ENCODE measurements at places on chromosomes 1 and 21. TPM values are rescaled to one million over a fixed set of nuclear protein-coding genes. Genes with fewer than 3 reads are reported as not detected.

DNA sequence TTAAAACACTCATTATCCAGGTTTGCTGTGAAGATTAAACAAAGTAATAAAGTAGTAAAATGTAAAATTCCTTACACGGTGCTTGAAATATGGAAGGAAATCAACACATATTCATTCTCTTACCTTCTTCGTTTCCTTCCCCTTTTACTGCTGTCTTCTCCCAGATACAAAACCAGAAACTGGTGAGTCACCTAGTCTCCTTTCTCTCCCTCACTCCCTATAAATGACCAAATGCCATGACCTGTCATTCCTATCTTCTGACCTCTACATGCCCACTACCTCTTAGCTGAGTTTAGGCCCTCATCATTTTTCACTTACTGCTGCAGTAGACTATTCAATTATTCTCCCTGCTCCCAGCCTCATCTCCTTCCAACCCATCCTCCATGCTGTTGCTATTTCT is 4.3 kb upstream of the NR1I3 start:
- DNase-seq, result no peak

- DNase-seq, result no peak
Measured at GRCh38 chr1:6185635-6186382, 5.7 kb upstream of the CHD5 start.

DNA sequence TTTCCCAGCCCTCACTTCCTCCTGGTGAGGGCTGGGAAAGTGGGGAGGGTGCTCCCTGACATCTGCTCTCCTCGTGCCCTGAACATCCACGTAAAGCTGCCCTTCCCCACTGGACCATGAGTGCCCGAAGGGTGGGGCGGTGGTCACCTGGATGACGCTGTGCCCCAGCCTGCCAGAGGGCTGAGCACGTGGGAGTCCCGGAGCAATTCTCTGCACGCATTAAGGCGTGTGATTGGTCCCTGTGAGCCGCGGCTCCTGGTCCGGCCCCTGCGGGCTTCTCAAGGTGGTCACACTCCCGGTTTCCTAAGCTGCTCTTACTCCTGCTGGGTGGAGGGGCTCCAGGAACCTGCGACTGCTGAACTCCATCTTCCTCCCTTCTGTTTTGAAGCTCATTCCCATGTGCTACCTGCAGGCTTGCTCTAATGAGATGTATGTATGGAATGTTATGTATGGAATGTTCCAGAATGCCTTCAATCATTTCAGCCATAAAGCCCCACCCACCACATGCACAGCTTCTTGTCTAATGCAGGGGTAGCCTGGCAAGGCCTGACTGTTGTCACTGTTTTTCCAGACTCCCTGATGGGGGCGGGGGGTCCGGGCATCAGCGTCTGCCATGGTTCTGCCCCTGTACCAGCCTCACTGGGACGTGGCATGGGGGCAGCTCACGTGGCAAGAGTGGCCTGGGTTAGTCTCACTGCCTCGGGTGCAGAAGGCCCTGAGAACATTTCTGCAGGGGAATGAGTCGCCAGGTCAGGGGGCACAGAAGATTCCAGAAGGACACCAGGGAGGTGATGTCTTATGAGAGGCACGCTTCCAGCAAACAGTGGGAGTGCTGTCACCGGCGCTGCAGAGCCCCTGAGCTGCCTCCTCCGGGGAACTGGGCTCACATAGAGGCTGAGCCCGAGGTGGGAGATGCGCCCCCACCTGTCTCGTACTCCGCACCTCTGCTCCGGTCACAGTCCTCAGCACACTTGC is 19.4 kb downstream of the KRTAP10-1 start:
- DNase-seq, result no peak

DNA sequence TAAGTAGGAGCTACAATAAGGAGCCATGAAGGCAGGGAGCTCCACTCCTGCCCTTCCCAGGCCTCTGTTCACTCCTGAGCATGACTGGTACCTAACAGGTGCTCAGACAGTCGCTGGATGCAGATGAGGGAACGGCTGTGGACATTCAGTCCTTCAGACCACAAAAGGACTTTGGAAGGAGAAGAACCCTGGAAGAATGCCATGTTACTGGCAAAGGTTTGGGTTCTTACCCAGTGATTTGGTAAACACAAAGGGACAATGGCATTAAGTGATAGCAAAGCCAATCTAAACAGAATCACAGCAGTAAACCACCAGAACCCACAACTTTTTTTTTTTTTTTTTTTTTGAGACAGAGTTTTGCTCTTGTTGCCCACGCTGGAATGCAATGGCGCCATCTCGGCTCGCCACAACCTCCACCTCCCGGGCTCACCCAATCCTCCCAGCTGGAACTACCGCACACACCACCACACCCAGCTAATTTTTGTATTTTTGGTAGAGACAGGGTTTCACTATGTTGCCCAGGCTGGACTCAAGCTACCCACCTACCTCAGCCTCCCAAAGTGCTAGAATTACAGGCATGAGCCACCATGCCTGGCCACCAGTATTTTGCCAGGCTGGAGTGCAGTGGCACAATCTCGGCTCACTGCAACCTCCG is 7.5 kb upstream of the CBR3 start:
- no peak for DNase-seq

DNA sequence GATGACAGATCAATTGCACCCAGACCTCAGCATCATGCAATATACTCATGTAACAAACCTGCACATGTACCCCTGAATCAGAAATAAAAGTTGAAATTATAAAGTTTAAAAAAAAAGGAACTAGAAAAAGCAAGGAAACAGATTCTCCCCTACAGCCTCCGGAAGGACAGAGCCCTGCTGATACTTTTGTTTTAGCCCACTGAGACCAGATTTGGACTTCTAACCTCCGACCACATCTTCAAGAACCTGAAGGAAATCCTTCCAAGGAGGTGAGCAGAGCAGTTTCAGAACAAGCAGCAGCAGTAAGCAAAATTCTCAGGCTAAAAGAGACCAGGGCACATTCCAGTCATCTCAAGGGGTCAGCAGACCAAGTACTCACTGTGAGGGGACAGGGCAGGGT is 54.5 kb downstream of the TM2D1 start:
- DNase-seq, result no peak

DNA sequence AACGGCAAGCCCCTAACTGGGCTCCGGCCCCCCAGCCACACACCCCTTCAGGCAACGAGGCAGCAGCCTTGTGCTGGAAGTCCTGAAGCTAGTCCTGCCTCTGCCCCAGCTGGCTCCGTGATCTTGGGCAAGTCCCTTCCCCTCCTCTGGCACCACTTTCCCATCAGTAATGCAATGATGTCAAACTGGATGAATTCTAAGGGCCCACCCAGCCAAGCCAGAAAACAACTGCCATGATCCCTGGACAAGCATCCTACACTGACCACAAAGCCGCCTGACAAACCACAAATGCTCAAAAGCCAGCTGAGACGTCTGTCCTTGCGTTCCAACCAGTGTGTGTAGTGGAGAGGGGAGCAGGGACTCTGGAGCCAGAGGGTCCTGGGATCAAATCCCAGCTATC is 26.8 kb downstream of the IFFO2 start:
- no peak for DNase-seq

GRCh38 chr1:246001142-246001836 is 505.8 kb downstream of the SMYD3 start:
- no peak for DNase-seq

DNA sequence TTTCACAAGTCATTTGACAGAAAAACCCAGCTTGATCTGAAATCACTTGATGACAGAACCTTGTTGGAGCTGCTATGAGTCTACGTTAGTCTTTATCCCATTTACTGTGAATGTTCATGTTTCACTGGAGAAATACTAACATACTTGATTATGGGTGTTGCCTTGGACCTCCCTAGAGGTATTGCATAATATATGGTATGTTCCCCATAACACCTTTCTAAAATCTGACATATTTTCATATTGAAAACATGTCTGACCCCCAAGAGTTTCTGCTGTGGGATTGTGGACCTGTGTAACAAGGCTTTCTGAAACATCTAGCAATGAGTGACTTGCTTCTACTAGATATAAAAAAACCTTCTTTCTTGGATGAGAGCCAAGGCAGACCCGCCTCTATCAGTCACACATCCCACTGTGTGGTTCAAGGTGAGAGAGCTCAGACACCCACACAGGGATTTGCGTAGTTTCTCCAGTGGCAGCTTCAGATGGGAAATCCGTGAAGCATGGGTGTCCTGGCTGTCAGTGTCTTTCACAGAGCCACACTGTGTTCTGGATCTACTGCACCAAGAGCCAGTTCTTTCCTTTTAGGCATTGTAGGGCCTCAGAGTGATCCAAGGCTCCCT is 4.6 kb downstream of the NENF start:
- DNase-seq, result no peak

DNA sequence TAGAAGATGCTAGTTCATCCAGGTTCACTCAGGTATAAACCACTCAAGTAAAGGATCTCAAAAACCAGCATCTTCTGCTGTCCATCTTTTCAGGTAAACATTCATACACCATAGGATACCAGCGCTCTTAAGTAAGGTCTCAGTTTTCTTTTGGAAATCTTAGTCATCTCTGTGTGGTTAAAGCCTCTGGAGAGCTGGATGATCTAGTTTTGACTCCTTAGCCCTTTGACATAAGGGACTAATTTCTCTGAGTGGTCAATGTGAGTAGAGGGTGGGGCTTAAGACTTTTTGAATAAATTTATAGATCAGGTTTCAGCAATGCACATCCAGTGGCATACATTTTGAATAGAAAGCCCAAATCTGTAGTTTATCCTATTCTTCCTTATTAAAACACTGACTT is 92.3 kb downstream of the CTH start:
- DNase-seq, result no peak

DNA sequence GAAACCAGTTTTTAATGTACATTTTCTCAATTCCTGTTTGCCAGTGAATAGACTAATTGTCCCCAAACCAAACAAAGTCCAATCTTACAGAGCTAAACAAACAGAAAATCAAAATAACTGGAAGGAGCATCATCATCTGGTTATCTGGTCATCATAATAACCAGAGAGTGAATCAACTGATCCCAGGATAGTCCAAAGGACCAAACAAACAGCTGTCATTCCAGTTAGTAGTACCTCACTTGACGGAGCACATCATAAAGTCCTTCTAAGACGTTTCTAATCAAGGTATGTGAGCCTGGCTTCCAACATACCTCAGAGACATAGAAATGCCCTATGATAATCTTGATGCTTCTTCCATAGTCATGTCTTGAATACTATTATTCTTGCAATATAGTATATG is 240.5 kb downstream of the LTN1 start:
- no peak for DNase-seq

- DNase-seq, result no peak
Measured at GRCh38 chr1:156527584-156527983, 27.0 kb upstream of the MEF2D start.

DNA sequence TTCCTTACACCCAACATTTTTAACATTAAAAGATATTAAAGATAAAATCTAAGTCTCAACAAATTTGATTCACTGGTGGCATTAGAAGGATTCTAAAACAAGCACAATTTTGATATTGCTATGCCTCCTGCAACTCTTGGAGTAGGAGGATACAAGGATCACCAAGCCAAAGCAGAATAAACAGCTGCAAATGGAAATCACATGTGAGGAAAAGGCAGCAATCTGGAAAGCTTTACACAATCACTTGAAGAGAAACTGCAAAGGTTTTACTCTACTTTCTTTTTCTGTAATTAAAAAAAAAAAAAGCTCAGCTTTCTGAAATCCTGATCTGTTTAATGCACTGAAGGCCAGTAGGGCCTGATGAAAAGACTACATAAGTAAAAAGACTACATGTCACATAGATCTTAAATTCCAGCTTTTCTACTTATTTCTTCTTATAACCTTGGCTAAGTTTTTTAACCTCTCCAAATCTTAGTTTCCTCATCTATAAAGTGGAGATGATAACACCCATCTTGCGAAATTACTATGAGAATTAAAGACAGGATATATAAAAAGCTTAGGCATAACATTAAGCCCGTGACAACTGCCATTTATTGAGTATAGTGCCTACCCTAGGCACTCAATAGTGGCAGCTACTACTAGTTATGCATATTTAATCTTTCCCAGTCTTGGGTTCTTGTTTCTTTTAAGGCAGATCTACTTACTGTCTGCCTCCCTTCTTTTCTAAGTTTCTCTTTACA is 73.5 kb downstream of the EPS15 start:
- DNase-seq, result no peak

DNA sequence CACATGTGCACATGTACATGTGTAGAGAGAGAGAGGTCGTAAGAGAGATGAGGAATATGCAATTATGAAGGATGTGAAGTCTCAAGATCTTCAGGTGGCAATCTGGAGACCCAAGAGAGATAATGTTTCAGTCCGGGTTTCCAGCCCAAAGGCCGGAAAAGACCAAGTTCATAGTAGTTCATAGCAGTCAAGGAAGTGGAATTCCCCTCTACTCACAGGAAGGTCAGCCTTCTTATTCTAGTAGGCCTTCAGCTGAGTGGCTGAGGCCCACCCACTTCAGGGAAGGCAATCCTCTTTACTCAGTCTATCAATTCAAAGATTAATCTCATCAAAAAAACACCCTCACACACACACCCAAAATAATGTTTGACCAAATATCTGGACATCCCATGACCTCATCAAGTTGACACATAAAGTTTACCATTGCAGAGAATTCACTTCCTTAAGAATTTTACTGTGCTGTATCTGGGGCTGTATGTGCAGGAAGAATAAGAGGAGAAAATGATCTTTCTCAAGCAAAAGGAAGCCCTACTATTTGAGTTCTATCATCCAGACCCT is 114.6 kb downstream of the TNFSF18 start:
- DNase-seq, result no peak

DNA sequence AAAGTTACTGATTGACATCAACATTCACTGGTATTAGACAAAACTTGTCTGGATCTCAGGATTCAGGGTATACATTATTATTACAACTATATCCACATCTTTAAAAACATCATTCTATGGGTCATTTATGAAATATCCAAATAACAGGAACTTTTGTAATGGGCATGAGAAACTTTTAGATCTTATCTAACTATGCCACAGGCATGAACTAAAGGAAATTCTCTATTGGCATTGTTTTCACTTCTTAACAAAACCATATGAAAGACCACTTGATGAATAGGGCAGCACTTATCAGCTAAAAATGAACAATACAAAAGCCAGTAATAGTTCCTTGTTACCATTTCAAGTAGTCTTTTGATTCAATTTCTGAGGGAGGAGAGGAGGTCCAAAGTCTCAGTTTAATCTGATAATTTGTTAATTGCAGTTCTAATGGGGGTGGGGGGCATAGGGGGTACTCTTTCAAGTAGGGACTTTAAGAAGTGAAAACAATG is 30.8 kb upstream of the CPLANE2 start:
- DNase-seq, result no peak

KRTAP7-1 gene
- not detected for total RNA-seq

TIE1 gene
- 1.2 TPM for total RNA-seq

SNRPE gene
- total RNA-seq, result 253 TPM

LRRC71 gene
- total RNA-seq, result not detected

CALML6 gene
- 1.5 TPM for total RNA-seq

TMEM200B gene
- 13.3 TPM for total RNA-seq

DDAH1 gene
- 33.4 TPM for total RNA-seq
